CD4-positive, alpha-beta T cell treated with Interleukin-15 for 4 hours (primary cell): ENCODE measurements at places on chromosomes 3 and 15.

DNA sequence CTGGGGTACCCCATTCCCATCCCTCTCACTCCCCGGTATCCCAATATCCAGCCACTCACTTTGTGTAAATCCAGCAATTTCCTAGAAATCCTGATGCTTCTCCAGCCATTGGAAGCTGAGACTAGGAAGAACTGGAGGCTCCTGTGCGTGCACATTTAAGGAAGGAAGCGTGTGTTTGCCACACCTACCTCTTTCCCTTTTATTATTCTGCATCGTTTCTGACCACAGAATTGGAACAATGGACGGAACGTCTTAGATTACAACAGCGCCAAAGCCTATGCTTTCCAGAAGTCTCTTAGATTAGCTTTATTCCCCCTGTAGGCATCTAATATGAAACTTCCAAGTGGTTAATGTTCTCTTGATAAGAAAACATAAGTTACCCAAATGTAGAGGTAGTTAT, 234.8 kb upstream of the TRIM42 start:
- no peak for DNase-seq

GRCh38 chr3:135516143-135516542, 449.4 kb upstream of the PPP2R3A start:
- DNase-seq = no peak

GRCh38 chr15:33215941-33216872, 21.7 kb upstream of the FMN1 start:
- no peak for DNase-seq

GRCh38 chr3:24923570-24923969, 428.9 kb upstream of the THRB start:
- no peak for DNase-seq

DNA sequence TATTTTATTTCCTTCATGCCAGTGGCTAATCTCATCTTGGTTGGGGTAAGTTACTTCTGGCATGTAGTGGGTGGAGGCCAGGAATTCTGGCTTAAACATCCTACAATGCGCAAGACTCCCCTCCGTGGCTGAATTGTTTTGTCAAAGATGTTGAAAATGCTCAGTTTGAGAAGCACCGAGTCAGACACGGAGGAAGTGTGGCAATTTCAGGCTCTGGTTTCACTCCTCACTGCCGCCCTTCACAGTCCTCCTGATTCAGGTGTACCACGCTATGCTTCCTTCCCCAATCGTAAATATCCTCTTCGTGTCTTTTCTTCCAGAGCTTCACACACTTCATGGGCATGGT, 150.7 kb downstream of the OPA1 start:
- no peak for DNase-seq

- DNase-seq = no peak
Measured at GRCh38 chr3:55634345-55634744, 147.2 kb upstream of the WNT5A start.

- DNase-seq = no peak
Measured at GRCh38 chr15:88120026-88120425, 136.5 kb downstream of the NTRK3 start.

DNA sequence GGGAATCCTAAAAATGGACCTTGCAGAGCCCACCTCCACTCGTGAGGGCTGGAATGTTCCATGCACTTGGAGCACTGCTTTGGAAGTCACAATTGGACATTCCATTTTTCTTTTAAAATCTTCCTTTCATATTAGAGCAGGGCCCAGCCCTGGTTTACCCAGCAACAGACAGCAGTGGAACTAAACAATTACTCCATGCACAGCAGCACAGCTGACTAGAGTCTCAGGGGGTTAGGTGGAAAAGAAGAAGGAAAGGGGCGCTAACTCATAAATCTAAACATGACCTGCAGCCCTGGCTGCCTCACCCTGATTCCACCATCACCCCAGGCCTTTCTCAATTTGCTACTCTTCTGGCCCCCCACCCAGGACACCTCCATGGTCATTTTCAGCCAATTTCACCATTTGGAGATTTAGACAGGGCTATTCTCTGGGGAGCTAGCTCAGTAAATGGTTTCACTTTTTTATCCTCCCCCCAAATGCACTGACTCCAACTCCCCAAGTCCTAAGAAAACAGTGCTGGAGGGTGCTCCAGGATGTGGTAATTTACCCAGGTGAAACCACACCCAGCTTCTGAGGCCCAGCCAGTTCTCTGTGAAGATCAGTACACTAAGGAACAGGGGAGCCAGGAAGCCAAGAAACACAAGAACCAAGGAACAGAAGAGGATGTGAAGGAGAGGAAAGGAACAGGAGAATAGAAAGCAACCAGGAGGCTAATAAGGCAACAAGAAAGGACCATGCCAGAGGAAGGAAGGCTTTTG, 1.6 kb upstream of the LRRC31 start:
- no peak for DNase-seq

DNA sequence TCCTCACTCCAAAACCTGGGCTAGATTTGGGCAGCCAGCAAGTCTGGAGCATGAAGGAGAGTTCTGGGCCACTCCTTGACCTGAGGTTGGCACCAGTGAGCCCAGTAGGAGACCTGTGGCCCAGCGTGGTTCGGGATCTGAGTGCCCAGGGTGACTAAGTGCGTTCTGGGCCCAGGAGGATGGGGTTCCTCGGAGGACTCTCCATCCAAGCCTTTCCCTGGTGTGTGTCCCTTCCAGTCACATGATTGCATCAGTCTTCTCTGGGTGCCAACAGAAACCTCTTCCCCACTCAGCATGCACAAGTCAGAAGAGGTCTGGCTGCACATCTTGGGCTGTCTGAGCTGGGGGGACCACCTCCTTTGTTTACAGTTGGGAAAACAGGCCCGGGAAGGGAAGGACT, 14.9 kb downstream of the TMEM43 start:
- no peak for DNase-seq

DNA sequence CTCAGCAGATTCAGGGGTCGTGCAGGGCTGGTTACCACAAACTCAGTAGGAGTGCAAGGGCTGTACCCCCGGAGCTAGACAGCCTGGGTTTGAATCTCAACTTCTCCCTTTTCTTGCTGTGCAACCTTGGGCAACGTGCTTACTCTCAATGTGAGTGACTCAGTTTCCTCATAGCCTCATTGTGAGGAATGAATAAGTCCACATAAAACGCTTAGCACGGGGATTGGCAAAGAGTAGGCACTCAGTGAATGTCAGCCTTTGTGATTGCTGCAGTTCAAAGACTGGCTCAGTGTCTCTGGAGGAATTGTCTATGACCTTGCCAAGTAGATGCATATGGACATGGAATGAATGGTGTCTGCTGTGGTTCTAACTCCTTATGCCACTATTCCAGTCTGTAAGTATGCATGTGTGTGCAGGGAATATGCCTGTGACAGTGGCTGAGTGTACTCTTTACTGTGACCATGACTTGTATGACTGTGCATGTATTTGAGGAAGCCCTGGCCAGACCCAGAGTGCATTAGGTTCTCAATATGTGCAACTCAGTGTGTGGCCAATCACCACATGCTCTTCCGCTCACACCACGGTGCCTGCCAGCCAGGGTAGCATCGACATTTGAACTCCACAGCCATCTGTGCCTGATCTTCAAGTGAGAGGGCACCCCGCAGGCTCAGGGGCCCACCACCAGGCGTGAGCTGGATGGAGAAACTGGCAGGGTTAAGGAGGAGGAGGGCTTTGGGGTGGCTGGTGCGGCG, 900 bp upstream of the HYAL3 start:
- no peak for DNase-seq

DNA sequence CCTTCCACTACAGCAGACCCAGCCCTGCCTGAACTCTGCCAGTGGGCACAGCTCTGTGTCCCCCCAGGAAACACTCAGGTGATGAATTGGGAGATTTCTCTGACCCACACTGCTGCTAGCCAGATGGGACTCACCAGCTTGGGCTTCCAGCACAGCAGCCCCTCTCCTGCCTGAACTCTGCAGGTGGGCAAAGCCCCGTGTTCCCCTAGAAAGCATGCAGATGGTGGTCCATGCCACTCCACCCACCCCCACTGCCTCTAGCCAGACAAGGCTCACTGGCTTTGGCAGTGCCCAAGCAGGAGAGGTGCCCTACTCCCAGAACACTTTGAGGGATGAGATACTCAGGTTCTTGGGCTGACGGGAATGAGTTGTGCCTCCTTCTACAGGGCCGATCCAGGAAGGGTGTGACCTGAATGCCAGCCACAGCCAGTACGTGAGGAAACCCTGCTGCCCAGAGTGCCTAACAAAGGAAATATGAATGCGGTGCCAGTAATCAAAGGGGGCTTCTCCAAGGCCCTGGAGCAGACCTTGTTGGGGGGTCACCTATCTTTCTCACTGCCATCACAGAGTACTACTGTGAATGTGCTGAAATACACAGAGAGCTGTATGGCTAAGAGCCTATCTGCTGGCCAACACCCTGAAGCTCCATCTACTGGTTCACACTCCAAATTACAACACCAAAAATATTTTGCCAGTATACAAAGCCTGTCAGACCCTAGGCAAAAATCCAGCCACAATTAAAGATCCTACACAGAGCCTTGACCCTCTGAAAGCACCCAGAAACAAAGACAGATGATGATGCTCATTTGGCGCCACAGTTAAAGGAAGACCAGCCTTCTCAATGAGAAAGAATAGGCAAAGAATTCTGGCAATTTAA, 61.9 kb downstream of the BTLA start:
- DNase-seq = peak; percentile 54

DNA sequence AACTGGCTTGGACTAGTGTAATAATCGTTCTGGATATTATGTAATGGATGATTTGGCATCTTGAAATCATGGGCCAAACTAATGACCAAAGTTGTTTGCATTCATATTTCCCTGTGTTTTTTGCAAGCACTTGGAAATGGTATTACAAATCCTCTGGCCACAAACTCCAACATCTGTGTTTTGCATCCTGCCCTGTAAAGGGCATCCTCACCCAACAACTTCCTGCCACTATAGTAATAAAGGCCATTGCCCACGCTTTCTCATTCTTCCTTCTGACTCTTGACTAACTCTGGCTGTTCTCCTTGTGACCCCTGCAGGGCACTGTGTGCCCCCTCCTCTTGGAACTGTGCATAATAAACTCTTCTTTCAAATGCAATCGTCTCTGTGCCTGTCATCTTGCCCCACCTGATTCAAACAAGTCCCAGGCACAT, 25.4 kb upstream of the PSMD6 start:
- no peak for DNase-seq

GRCh38 chr3:192220915-192221314, 506.4 kb downstream of the FGF12 start:
- no peak for DNase-seq

DNA sequence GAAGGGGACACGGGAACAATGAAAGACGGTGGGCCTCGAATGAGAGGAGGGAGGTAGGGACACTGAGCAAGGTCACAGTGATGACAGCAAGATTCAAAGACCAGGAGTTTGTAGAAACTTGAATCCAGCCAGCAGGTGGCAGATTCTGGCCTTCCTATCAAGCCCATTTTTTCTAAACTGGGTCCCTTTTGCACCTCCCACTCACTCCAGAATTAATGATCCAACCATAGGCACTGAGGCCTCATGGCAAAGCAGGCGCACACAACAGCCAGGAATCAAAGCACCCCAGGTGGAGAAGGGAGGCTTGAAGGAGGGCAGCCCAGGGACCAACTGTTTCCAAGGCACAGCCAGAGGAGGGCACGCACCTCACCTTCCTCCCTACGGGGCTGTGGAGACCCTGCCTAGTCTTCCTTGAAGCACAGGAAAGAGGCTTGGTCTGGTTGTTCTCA, 90.2 kb downstream of the ANP32A start:
- DNase-seq = peak; percentile 7

DNA sequence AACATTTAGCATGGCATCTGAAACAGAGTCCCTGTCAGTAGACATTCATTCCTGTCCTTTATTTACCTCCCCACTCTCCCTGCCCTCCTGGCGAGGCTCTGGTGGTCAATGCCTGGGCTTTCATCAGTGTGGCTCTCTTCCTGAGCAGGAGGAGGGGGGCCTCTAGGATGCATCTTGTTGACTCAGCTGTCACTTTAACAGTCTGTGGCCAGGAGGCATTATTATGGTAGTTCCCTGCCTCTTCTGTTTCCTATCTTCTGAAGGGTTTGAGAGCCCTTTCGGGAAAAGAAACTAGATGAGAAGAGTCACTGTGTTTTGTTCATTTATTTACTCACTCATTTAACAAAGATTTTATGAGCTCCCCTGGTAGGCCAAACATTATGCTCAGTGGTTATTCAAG, 2.4 kb upstream of the PPP1R14D start:
- no peak for DNase-seq

- DNase-seq = no peak
Measured at GRCh38 chr3:64340641-64341101, 115.4 kb upstream of the PRICKLE2 start.

DNA sequence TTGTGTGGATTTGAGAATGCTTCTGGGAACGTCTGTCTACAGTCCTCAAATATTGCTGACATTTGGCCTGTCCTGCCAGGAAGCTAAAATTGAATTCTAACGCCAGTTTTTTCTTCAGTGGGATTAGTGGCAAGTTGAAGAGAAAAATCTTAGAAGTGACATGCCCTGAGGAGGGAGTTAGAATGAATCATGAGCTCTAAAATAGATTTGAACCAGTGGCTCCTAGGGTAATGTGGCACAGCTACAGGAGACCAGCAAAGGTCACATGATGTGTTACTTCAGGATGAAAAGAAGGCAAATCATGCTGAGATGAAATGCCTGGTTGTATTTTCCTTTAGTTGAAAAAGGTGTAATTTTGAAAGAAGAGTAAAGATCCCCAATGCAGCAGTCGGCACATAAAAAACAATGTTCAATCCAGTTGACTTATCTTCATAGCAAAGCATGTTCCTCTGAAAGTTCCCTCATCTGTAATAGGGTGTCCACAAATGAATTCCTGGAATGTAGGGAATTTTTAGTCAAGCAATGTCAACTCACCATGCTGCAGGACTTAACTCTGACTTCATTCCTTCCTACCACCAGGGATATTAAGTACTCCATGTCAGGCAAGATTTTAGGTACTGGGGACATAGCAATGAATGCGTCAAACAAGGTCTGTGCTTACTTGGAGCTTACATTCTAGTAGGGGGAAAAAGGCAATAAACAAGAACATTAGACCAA, 171.6 kb downstream of the CADPS start:
- no peak for DNase-seq

- no peak for DNase-seq
Measured at GRCh38 chr3:54853573-54854404, 74.1 kb downstream of the LRTM1 start.

DNA sequence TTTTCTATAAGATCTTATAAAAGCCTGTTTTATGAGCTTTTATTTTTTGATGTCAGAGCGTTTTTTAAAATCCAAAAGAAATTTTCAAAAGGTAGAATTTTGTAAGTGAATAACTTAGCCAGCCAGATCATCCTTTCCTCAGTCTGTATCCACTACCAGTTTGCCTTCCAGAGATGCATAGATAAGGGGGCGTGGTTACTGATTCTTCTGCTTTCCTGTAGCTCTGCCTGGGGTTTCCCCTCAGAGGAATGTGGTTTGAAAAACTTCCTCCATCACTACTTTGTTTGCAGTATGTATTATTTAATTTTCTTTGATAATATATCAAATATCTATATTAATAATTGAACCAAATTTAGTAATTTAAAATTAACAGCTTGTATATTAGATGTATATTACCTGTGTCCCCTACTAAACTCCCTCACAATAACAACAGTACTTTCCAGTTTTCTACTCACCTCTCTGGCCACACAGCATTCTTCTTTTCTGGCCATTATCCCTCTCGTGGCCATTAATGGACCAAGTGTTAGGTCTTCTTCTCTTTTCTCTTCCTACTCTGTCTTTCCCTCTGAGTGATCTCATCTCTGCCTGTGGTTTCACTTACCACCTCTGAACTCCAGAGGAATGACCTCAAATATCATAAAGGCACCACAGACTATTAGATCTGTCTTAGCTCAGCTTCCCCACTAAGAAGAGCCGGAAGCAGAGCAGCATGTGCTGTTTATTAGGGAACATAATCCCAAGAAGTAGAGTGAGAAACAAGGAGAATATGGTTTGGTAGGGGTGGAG, 239.7 kb downstream of the UBE2E2 start:
- peak; percentile 15 for DNase-seq
